H54 (cell line): ENCODE measurements at places on chromosomes 11 and 22.

DNA sequence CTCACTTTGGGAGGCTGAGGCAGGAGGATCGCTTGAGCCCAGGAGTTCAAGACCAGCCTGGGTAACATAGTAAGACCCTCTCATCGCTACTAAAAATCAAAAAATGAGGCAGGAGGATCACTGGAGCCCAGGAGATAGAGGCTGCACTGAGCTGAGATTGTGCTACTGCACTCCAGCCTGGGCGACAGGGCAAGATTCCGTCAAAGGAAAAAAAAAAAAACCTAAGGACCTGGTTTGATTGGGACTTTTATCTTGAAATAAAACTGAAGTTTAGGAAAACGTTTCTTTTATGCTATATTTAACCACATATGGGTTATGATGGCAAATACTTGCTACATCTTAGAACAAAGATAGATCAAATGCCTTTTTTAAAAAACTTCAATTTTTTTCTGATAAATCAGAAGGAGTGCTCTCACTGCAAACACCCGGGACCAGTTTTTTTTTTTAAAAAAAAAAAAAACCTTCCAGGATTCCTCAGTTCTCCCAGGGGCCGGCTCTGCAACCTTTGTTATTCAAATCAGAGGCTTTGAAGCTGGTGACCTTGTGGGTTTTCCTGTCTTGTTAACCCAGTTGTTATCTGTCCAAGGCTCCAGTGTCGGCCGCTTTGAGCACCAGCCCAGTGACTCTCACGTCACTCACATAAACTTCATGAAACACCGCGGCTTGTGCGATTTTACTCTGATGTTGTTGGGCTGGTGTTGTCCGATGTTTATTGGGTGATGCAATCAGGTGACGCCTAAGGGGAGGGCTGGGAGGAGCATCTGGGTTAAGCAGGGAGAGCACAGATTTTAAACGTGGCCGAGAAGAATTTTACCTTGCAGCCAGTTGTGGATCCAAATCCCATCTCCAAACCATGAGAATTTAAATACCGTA, 24.7 kb upstream of the SLC22A12 start:
- peak; percentile 95 for DNase-seq

DNA sequence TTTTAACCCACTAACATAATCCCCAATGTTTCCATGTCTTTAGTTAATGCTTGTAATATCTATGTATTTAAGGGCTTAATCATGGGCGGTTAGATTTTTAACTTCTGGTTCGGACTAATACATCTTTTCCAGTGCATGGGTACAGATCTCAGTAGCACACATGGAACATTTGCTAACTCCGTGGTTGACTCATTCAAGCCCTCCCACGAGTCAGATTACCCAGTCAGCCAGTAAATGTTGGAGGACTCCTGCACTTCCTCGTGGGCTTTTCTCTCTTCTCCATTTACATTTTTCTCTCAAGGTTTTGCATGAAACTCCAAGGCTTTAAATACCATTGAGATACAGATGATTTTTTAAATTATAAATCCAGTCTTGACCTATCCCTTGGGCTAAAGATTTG, 313.9 kb downstream of the ST3GAL4 start:
- no peak for DNase-seq

GRCh38 chr22:29716814-29717545, 2.8 kb upstream of the CABP7 start:
- peak; percentile 49 for DNase-seq

DNA sequence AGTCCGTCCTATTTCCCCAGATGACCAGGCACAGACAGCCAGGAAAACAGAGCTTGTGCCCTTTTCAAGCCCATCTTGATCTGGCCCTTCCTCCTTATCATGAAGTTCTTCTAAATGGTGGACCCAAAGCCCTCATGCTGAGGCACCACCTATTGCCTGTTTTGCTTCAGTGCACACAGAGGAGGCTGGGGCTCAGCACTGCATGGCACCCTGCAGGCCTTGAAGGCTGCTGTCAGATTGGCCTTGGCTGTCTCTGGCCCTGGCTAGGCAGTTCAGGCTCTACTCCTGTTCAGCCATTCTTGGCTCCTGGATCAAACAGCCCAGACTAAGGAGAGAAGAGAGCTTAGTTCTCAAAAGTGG, 49.2 kb downstream of the OTOG start:
- no peak for DNase-seq

- DNase-seq, result no peak
Measured at GRCh38 chr22:18071968-18072310, 5.9 kb upstream of the PEX26 start.

GRCh38 chr11:47329431-47329986, 23.0 kb downstream of the MYBPC3 start:
- DNase-seq, result no peak

DNA sequence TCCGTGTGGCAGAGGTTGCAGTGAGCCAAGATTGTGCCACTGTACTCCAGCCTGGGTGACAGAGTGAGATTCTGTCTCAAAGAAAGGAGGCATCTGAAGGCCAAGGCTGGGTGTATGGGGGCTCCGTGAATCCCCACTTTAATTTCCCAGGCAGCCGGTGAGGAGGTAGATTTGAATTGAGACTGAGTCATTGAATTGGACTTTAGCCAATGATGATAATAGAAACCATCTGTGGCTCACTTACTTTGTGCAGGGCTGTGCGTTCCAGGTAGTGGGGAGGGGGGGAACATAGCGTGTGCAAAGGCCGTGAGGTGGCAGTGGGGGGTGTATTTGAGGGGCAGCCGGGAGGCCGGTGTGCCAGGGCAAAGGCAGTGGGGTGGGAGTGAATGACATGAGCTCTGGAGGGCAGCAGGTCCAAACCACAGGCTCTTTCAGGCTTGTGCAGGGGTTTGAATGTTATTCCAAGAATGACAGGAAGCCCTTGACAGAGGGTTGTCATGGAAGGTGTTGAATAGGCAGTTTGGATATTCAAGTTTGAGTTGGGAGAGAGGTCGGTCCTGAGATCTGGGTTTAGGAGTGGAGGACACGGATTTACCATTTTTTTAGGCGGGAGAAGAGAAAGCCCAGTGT, 6.1 kb downstream of the ARHGAP8 start:
- no peak for DNase-seq

- no peak for DNase-seq
Measured at GRCh38 chr11:287821-288477, 977 bp upstream of the PGGHG start.

- no peak for DNase-seq
Measured at GRCh38 chr22:42412744-42413333, 19.4 kb downstream of the NFAM1 start.

- DNase-seq, result no peak
Measured at GRCh38 chr11:5065027-5065426, 4.3 kb upstream of the OR52E1 start.

DNA sequence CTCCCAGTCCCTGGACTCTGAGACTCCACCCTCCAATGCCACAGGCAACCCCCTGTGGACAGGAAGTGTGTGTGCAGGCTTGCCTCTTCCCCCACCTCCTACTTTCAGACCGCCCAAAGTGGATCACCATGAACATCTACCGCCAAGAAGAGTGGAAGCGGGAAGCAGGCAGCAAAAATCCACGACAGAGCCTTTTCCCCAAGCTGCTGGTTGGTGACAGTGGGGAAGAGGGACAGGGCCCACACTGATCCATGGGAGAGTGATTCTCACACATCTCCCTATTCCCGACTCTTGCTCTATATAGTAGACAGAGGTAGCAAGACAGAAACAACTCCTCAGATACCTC, 53.4 kb upstream of the SPATA19 start:
- no peak for DNase-seq

GRCh38 chr22:50185375-50186087, at the start of gene TRABD:
Gene TRABD (plus strand): TSS chr22:50185913. CDS start chr22:50193061, 7,148 bp downstream.
- DNase-seq, result peak; percentile 83

DNA sequence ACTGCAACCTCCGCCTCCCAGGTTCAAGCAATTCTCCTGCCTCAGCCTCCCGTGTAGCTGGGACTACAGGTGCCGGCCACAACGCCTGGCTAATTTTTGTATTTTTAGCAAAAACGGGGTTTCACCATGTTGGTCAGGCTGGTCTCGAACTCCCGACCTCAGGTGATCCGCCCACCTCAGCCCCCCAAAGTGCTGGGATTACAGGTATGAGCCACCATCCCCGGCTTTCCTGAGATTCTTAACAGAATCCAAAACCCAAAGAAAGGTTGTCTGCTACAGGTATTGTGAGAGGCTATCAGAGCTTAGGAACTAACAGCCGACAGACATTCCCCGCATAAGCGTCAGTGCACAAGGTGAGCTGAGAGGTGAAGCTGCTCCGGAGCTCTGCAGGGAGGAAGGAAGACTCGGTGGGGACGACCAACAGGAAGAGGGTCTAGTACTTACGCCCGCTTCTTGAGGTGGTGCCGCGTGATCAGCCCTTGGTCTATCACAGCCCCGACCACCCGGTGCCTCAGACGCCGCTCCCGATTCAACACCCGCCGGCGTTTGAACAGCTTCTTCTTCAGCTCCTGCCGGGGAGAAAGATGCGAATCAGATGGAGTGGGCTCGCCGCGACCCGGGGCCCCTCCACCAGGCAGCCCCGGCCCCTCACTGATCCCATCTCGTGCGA, 470 bp downstream of the C11orf98 start:
- DNase-seq, result peak; percentile 42

DNA sequence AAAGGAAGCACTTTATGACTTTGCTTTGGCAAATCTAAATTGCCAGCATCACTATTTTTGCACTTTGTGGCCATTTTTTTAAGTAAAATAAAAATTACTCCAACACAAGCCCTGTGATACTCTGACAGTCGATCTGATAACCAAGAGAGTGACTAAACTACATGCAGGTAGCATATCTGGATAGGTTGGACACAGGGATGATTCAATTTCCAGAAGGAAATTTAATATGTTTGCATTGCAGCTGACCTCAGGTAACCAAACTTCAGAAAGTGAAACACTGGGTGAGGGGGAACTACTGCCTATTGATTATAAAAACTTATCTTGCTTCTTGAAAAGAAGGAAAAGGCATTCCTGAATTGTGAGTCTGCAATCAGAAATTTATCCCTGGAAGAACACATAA, 13.9 kb downstream of the OR5B3 start:
- DNase-seq, result no peak

DNA sequence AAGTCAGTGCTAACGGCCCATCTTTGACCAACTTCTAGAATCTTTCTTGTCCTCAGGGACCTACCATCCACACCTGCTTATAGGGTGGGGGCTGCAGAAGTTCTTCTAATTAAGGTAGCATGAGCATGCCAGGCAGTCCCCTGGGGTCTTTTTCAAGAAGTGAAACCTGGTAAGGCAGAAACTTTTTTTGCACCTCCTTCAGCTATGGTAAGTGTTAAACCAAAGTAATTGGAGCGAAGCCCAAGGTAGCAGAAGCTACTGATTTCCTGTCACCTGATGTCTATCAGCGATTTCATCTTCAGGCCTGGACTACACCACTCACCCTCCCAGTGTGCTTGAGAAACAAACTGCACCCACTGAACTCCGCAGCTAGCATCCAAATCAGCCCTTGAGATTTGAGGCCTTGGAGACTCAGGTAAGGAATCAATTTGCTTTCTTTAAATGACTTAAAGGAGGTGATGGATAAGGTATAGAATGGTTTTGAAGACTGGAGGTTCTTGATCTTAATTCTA, at the start of gene MS4A1:
TSS of gene MS4A1 (plus strand) at position 317 of the 512 bp plus-strand sequence. CDS start 6,528 bp downstream, outside the sequence.
- DNase-seq, result no peak

DNA sequence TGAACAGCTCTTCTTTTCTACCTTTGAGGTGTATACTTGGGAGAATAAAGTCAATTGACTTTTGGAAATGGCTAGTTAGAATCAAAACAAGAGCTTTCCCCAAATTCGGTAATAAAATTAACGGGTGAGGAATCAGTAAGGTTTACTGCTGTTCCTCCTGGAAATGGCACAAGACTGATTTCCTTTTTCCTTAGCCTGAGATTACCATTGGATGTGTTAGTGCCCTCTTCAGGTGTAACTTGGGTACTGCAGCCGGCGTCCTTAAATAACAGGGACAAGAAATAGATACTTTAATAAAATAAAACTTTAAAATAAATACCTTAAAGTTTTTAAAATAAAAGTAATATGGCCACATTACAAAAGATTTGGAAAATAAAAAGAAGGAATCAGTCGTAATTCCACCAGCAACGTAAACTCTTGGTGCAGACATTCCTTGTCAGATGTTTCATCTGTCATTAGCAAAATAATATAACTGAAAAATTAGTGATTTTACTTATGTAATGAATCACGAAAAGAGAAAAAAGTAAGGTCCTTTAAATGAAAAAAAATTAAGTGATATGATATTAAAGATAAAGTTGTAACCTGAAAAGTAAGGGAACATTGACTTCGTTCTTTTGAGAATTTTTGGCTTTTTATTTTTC, 29.7 kb downstream of the ZFTA start:
- peak; percentile 42 for DNase-seq

GRCh38 chr11:20127671-20128527, 32.4 kb downstream of the DBX1 start:
- DNase-seq, result peak; percentile 55

DNA sequence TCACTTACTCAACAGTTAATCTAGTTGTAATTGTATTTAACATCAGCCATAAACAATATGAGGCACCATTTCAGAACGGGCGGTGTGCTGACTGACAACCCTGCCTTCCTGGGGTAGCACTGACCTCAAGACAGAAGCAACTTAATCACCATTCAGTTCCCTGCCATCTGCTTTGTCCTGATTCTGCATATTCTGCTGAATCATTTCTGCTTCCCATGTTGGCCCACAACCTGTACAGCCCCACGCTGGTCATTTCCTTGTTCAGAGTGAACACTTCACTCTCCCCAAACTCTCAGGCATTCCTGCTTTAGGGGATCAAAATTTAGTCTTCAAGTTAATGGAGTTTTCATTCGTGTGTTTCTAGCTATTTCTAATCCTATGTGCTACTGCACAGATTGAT, 132.3 kb upstream of the ZBED5 start:
- DNase-seq, result no peak

- peak; percentile 50 for DNase-seq
Measured at GRCh38 chr22:37290737-37291136, 8.4 kb downstream of the CYTH4 start.

DNA sequence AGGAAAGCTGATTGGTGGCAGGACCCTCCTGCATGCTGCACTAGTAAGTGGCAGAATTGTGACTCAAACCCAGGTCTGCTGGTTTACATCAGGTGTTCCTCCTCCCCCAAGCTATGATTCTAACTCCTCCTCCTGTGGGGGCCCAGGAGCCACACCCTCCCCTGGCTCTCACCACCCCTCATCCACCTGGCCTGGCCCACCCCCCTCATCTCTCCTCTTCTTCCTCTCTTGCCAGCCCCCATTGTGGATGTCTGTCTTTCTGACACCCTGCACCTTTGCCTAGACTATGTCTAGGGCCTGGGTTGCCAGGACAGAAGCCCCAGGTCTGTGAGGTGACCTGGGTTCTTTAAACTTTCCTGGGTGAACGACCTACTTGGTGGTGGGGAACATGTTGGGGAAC, 59.9 kb downstream of the GRIK4 start:
- no peak for DNase-seq
